Amniotic stem cell (primary cell): ENCODE measurements at places on chromosomes 3 and 15.

DNA sequence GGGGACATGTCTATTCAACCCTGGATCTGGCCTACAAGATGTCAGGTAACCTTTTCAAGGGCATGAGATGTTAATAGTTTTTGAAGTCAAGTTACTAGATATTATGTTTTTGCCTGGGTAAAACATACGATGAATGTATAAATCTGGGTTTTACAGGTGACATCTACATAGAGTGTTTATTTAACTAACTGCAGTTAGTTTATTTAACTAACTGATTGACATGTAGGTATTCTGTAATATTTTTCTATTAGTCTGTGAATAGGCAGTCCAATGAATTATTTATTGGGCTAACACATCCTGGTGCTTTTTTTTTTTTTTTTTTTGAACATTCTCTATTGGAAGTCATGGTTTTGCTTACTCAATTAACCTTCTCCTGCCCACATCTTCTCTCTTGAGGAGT lies 38.7 kb upstream of the TNIK start:
- no peak for DNase-seq

DNA sequence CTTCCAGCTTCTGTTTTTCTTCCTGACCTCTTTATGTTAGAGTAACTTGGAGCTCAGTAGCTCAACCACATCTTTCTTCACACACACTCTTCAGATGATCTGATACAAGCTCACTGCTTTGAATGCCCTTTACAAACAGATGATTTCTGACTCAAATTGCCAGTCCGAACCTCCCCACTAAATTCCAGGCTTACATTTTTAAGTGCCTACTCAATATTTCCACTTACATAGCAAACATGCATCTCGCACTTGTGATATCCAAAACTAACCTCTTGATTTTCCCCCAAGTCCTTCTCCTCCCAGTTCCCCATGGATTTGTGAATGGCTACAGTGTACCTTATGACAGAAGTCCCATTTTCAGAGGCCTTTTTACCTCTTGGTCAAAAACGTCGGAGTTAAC lies 139.1 kb downstream of the GBE1 start:
- DNase-seq: peak; percentile 32

GRCh38 chr15:49265911-49266310 lies 95.9 kb downstream of the GALK2 start:
- no peak for DNase-seq

DNA sequence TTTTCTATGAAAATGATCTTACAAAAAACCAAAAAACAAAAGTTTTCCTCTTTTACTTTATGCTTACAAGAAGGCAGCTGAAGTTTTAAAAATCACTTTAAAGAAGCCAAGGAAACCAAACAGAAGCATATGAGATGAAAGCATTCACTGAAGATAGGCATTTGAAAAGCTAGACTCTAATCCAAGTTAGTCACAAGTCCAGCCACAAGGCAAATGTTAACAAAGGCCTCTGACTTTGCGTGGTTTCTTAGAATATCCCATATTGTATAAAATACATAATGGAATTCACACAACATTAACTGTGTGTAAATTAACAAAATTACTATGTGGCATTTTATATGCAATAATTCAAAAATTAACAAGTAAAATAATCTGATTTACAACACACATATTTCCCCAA lies 17.7 kb downstream of the MRPL3 start:
- no peak for DNase-seq

- no peak for DNase-seq
These were observed at the start of gene B3GNT5 for GRCh38 chr3:183252973-183253527. TSS of gene B3GNT5 (plus strand) at chr3:183253253. CDS start at chr3:183269799, 16,546 bp downstream.

DNA sequence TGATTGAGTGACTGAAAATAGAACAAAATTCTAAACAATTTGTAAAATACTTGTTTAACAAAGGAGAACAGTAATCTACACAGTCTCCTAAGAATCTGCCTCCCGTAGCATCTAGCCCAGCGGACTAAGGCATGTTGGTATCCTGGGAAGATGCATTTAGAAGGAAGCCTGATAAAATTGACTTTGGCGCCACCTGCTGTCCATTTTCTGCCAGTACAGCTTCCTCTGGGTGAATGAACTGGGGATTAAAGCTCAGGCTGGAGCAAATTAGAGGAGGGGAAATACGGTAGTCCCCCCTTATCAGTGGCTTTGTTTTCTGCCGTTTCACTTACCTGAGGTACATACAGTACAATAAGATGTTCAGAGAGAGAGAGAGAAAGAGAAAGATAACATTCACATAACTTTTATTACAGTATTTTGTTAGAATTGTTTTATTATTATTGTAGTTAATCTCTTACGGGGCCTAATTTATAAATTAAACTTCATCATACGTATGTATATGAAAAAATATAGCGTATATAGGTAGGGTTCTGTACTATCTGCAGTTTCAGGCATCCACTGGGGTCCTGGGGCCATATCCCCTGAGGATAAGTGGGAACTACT lies 191.6 kb downstream of the GAP43 start:
- peak; percentile 15 for DNase-seq

- DNase-seq: no peak
These were observed 41.9 kb downstream of the TMEM266 start for GRCh38 chr15:76101655-76102054.

GRCh38 chr3:194005930-194006501 lies 129.9 kb upstream of the HES1 start:
- DNase-seq: no peak

- DNase-seq: no peak
These were observed 502.9 kb upstream of the THBS1 start for GRCh38 chr15:39078026-39078425.
